ENCODE measurements at places on chromosomes 2 and 18.

DNA sequence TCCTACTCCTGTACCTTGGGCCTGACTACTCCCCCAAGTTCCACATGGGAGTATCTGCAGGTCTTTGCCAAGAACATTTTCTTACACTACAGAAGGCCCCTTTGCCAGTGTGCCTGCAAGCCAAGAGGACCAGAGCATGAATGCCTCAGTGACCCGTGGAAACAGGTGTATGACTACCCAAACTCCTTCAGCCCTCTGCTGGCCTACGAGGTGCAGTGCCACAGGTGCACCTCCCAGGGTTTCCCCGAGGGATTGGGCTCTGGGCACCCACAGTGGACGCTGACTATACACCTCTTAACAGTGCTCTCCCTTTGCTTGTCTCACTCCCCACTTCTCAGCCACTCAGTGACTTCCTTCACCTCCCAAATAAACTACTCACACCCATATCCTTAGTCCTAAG lies 91.4 kb downstream of the COL6A3 start:
- H3K4me3 ChIP-seq = no peak overlapping the region
- H3K4me1 ChIP-seq = no peaks in the 10 kb centered on the region
- no peak overlapping the region for H3K27ac ChIP-seq
- H3K36me3 ChIP-seq = no peaks in the 10 kb centered on the region
- DNase-seq = no peak

- peaks cover 2% of the 10 kb centered on the region for H3K4me1 ChIP-seq
- no peaks in the 10 kb centered on the region for H3K27me3 ChIP-seq
- H3K27ac ChIP-seq = no peak overlapping the region
- no peak overlapping the region for H3K4me3 ChIP-seq
- no peaks in the 10 kb centered on the region for H3K36me3 ChIP-seq
These were observed 47.0 kb downstream of the VSNL1 start for GRCh38 chr2:17587469-17587868.

DNA sequence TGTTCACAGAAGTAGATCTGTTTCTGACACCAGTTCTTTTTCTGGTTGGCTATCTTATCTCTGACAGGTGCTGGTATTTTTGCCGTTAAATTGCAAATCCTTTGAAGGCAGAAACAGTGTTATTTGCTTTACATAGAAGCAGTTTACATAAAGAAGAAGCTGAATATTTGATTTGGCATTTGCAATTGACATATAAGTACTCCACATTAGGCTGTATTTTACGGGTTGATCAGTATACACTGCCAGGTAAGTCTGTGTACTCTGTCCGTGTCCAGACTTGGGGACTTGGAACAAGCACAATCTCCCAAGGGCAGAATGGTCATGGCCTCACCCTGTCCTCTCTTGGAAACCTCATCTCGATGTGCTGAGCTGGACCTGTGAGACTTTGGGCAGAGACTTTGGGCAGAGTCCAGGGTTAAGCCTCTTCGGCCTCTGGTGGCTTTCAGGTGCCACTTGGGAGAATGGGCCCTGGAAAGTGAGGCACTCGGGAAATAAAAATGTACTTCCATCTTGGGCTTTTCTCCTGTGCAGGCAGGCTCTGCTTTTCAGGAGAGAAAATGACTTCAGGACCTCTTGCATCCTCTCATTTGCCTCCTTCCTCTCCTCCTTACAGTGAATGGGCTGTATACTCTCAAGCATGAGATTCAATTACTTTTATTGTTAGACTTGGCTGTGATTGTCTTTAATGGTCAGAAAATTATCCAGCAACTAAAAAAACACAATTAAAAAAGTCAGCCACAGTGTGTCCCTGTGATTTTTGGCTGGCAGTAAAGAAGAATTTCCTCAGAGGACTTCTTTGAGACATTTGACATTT lies 108.5 kb downstream of the RAPGEF4 start:
- H3K4me3 ChIP-seq = no peak overlapping the region
- no peak overlapping the region for H3K27ac ChIP-seq
- H3K27me3 ChIP-seq = no peaks in the 10 kb centered on the region

- no peaks in the 10 kb centered on the region for H3K27me3 ChIP-seq
- no peak overlapping the region for H3K4me3 ChIP-seq
- no peaks in the 10 kb centered on the region for H3K36me3 ChIP-seq
- no peaks in the 10 kb centered on the region for H3K4me1 ChIP-seq
- no peak overlapping the region for H3K27ac ChIP-seq
These were observed 26.6 kb downstream of the PTPN4 start for GRCh38 chr2:119786295-119786694.

DNA sequence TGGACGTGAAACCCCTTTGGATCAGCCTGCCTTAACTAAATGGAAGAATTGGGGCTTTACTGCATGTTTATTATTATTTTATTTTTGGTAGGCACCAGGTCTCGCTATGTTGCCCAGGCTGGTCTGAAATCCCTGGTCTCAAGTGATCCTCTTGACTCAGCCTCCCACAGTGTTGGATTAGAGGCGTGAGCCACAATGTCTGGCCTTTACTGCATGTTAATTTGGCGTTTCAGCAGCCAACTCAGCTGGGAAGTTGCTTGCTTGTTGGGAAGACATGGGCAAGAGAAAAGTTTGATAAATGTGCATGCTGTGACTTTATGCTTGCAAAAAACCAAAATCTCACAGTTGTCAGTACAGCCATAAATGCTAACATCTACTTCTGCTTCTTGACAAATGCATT lies 105.1 kb downstream of the FMNL2 start:
- no peak overlapping the region for H3K4me3 ChIP-seq
- H3K27ac ChIP-seq = no peak overlapping the region
- H3K27me3 ChIP-seq = no peaks in the 10 kb centered on the region
- H3K36me3 ChIP-seq = no peaks in the 10 kb centered on the region
- no peak for DNase-seq
- H3K4me1 ChIP-seq = peaks cover 5% of the 10 kb centered on the region

- no peak overlapping the region for H3K27ac ChIP-seq
- H3K4me3 ChIP-seq = no peak overlapping the region
- DNase-seq = no peak
- peaks cover 42% of the 10 kb centered on the region for H3K36me3 ChIP-seq
These were observed 25.2 kb downstream of the RPE start for GRCh38 chr2:210027608-210028007.

DNA sequence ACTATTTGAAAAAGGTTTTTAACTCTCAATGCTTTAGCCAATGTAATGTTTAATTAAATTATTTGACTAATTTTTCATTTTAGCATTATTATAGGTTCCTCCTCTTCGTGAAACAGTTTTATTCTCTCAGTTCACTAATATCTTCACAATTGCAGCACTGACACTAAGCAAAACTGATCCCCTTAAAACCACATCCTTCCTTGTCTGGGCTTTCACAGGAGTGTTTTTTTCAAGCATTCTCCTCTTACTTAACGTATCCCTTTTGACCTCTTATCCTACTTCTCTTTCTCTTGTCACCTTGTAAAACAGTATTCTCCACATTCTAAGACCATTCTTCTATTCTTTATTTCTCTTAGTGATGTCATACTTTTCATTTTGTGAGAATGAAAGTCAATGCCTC lies 112.8 kb downstream of the DSC3 start:
- H3K36me3 ChIP-seq = no peaks in the 10 kb centered on the region
- DNase-seq = no peak
- no peak overlapping the region for H3K27ac ChIP-seq
- no peaks in the 10 kb centered on the region for H3K4me1 ChIP-seq
- H3K27me3 ChIP-seq = no peaks in the 10 kb centered on the region

DNA sequence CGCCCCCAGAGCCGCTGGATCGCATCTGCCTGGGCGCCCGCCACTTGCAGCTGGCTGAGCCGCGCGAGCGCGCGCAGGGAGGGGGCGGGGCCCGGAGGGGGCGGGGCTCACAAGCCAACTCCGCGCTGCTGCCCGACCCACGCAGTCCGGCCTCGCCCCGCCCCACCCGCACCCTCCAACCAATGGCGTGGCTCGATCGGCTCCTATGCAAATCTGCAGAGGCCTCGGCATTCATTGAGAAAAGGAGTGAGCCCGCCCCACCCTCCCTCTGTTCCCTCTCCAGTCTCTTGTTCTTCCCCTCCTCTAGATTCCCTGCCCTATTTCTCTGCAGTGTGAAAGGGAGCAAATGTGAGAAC lies at the start of gene ALK:
ALK (minus strand) TSS at position 27 of the 356 bp plus-strand sequence. CDS start 927 bp downstream, outside the sequence.
- peak within 1 kb of the TSS; percentile 79 for H3K4me3 ChIP-seq
- H3K4me1 ChIP-seq = peaks cover 12% of the 10 kb centered on the region

GRCh38 chr2:96824079-96824870 lies 8.2 kb downstream of the CNNM3 start:
- H3K36me3 ChIP-seq = peaks cover 41% of the 10 kb centered on the region
- H3K4me1 ChIP-seq = peaks cover 15% of the 10 kb centered on the region
- no peak overlapping the region for H3K27ac ChIP-seq

DNA sequence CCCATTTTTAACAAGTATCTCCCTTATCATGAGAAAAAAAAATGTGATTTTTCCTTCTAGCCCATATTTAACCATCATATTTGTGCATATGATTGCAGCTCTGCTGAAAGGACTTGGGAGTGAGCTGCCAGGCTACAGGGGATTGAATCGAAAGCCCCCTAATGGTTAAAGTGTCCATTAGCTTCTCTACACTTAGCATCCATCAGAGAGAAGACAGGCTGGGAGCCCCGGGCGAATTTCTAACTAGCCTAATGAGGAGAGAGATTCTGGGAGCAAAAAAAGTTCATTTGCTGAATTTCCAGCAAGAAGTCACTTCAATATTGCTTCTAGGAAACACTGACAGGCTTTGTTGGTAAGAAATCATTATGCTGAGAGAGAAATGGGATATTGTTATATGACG lies 848.8 kb downstream of the TDRD15 start:
- H3K27ac ChIP-seq = no peak overlapping the region
- no peak overlapping the region for H3K4me3 ChIP-seq

GRCh38 chr18:47558110-47558750 lies 306.8 kb upstream of the SKOR2 start:
- no peak overlapping the region for H3K27ac ChIP-seq
- H3K36me3 ChIP-seq = no peaks in the 10 kb centered on the region
- no peak overlapping the region for H3K4me3 ChIP-seq
- H3K27me3 ChIP-seq = no peaks in the 10 kb centered on the region
- peaks cover 6% of the 10 kb centered on the region for H3K4me1 ChIP-seq
- DNase-seq = no peak

GRCh38 chr2:16417726-16418125 lies 247.9 kb downstream of the CYRIA start:
- H3K27ac ChIP-seq = no peak overlapping the region
- H3K27me3 ChIP-seq = no peaks in the 10 kb centered on the region
- no peak for DNase-seq
- H3K4me1 ChIP-seq = peaks cover 2% of the 10 kb centered on the region
- H3K36me3 ChIP-seq = no peaks in the 10 kb centered on the region
- no peak overlapping the region for H3K4me3 ChIP-seq

GRCh38 chr18:26901020-26901419 lies 35.5 kb upstream of the AQP4 start:
- H3K27me3 ChIP-seq = no peaks in the 10 kb centered on the region
- H3K36me3 ChIP-seq = no peaks in the 10 kb centered on the region
- DNase-seq = no peak
- H3K4me1 ChIP-seq = no peaks in the 10 kb centered on the region
- H3K4me3 ChIP-seq = no peak overlapping the region
- no peak overlapping the region for H3K27ac ChIP-seq

DNA sequence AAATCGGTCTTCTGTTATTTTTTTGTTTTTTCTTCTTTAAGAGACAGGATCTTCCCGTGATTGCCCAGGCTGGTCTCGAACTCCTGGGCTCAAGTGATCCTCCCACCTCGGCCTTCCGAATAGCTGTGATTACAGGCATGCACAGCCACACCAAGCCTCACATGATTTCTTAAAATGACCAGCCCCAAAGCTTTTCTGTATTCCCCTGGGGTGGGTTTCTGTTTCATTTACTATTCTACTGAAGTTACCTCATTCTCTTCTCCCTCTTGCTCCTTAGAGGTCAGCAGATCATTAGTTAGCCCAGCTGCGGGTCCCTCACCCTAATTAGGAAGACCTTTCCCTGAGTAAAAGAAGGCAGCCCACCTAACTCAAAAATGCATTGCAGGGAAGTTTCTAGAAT lies 27.6 kb downstream of the SLC1A4 start:
- peaks cover 9% of the 10 kb centered on the region for H3K4me1 ChIP-seq
- H3K27me3 ChIP-seq = no peaks in the 10 kb centered on the region
- H3K36me3 ChIP-seq = peaks cover 77% of the 10 kb centered on the region
- H3K27ac ChIP-seq = peak overlapping the region; percentile 75
- H3K4me3 ChIP-seq = no peak overlapping the region

- H3K4me1 ChIP-seq = no peaks in the 10 kb centered on the region
- H3K27me3 ChIP-seq = no peaks in the 10 kb centered on the region
- no peak for DNase-seq
- H3K4me3 ChIP-seq = no peak overlapping the region
These were observed 856 bp downstream of the FAM228A start for GRCh38 chr2:24175631-24176187.

DNA sequence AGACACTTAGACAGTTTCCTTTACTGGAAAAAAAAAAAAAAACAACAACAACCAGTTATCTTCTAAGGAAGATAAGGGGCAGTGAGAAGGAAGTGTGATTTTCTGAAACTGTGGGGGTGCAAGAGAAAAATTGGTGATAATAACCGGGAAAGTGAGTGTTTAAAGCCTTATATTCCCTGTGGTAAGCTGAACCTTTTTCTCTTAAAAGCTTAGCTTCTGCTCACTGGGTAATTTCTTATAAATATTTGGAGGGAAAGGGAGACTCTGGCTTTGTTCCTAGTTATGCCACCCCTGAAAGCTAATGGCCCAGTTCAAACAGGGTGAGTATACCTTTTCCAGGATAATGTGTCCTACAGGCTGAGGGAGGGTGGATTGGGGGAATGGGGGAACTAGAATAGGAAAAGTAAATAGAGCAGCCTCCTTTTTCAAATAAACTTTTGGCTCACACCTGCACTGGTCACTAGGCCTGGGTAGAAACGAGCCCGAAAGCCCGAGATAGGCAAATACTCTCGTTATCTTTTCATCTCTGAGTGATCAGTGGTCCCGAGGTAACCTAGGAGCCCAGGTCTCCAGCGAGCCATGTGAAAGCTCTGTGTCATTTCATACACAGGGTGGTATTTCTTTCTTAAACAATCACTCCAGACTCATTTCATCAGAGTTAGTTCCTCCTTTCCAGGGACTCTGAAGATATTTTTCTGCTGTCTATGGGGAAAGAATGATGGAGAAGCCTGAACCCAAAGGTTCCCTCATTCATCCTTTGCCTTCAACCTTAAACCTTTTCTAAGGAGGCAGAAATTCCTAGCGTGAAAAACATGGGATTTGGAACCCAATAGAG lies 15.5 kb upstream of the SRBD1 start:
- no peak overlapping the region for H3K27ac ChIP-seq
- peaks cover 18% of the 10 kb centered on the region for H3K27me3 ChIP-seq
- no peak overlapping the region for H3K4me3 ChIP-seq
- no peaks in the 10 kb centered on the region for H3K36me3 ChIP-seq
- DNase-seq = no peak
- no peaks in the 10 kb centered on the region for H3K4me1 ChIP-seq

- H3K27me3 ChIP-seq = no peaks in the 10 kb centered on the region
- H3K4me3 ChIP-seq = no peak overlapping the region
- peaks cover 2% of the 10 kb centered on the region for H3K4me1 ChIP-seq
- no peak for DNase-seq
- no peaks in the 10 kb centered on the region for H3K36me3 ChIP-seq
These were observed 124.9 kb downstream of the FSHR start for GRCh38 chr2:49029406-49029805.

- H3K4me1 ChIP-seq = no peaks in the 10 kb centered on the region
- no peaks in the 10 kb centered on the region for H3K36me3 ChIP-seq
- no peak overlapping the region for H3K27ac ChIP-seq
- no peaks in the 10 kb centered on the region for H3K27me3 ChIP-seq
These were observed 71.4 kb downstream of the HNMT start for GRCh38 chr2:138035608-138036217.

All from neuronal stem cell (in vitro differentiated cells).